Stomach (tissue), 19 donors: ENCODE measurements at places on chromosomes 3 and 15.

DNA sequence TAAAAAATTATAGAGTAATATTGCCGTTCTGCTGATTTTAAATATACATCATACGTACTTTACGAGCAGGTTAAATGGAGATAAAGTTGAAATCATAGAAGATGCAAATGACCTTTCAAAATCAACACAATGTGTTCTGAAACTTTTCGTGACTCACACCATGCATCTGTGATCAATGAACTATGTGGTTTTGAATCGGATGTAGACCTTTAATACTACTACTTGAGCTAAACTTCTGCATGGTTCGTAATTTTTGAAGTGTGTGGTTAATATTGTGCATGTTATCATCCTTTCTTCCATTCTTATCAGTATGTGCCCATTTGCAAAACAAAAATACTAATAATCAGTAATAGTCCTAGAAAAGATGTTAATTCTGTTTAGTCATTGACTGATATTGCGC, 58.9 kb downstream of the GASK1A start:
- no peak for DNase-seq

GRCh38 chr15:52499506-52499905, 29.2 kb downstream of the MYO5A start:
- no peak for DNase-seq

DNA sequence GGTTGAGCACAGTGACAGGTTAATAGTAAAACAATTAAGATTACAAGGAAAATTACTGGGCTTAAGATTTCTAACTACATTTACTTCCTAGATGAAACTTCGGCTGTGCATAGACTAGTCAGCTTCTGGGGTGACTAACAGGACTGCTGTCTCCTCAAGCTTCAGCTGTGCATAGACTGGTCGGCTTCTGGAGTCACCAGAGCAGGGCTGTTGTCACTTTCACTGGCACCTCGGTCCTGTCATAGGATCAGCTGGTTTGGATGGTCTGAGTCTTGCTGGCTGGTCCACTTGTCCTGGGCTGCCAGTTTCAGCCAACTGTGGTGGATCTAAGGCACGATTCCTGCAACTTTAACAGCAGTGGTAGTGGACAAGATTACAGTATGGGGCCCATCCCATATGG, 23.9 kb upstream of the ACAD9 start:
- DNase-seq, result no peak

GRCh38 chr15:69305933-69306568, 7.3 kb downstream of the PAQR5 start:
- no peak for DNase-seq

- DNase-seq, result peak; percentile 82
These were observed 25.8 kb upstream of the SCAANT1 start for GRCh38 chr3:63937661-63938651.

- peak; percentile 89 for DNase-seq
These were observed 16.1 kb upstream of the CACNA2D2 start for GRCh38 chr3:50519471-50520089.

DNA sequence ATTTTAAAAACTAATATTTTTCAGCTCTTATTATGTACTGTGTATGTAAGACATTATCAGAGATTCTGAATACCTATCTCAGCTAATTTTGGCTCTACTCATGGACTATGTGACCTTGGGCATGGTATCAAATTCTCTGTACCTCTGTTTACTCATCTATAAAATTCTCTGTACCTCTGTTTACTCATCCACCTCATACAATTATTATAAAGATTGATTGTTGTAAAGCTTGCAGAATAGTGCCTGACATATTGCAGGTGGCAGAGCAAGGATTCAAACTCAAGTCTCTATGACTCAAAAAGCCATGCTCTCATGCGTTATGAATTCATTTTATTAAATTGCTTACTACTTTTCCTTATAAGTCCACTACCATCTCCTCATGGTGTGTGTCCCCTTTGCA, 151.9 kb upstream of the ARL6 start:
- no peak for DNase-seq

GRCh38 chr3:179474480-179474879, 23.2 kb upstream of the GNB4 start:
- no peak for DNase-seq

GRCh38 chr15:78437107-78437761, 782 bp upstream of the IREB2 start:
- no peak for DNase-seq

DNA sequence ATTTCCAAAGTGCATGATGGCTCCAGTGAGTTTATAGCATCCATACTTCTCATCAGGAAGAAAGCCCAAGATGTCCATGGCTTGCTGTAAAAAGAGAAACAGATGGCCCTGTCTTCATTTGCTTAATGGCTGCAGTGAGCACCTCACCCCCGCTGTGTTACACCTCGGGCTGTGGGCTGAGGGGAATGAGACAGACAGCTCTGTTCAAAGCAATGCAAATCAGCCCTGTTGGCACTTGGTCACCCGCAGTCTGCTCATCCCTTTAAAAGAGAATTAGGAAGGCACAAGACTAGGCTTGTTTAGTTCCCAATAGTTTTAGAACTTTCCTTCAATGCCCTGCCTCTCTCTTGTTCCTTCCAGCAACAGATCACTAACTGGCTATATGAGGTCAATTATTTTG, 25.2 kb downstream of the MYH15 start:
- DNase-seq, result no peak

DNA sequence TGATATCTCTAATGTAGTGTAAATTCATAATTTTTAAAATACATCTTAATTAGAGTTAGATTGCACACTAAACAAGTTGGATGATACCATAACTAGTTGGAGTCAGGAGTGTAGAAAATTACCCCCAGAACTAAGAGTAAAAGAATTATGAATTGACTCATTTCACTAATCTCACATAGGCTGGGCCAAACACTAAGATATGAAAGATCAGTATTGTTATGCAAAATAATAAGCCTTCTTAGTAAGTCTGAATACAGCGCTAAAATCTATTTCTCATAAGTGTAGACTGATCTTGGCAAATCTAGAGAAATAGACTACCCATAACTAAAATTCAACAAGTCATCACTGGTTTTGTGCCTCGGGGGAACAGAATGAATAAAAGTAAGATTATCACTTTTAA, 979.0 kb downstream of the ROBO1 start:
- DNase-seq, result no peak
